Ammon's horn (tissue), 1 donor: ENCODE measurements at places on chromosomes 3 and 15.
A peak's percentile ranks its signal among the peaks of the same experiment; 100 is the strongest.

DNA sequence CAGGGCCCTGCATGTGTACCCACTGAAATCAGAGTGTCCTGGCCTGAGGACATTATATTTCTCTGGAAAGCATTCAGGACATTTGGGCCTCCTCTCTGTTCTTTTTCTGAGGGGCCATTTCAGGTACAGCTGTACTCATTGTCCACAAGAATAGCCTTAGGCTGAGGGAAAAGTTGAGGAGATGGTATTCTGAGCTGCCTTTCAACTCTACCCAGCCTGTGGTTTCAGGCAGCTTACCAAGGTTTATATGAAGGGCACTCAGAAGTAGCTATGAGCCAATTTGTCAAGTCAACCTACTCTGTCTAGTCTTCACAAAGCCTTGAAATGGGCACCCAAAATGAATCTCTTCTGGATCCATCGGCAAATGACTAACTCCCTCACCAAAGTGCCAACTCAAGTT lies 9.4 kb downstream of the ATP13A4 start:
- no peak for DNase-seq

DNA sequence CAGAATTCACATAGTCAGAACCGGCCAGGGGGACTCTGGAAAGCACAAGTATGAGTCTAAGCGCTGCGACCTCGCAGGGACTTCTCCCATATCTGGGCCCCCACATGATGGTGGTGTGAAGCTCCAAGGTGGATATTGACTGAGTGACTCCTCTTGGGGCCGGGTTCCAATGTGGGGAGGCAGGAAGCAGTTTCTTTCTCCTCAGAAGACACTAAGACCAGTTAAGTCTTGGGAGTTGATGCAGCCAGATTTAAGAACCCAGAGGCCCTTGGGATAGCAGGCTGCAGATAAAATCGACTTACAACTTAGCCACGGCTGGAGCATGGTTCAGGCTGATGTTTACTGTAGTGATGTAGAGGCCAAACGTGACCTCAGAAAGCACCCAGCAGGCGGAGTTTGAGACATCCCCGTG lies 55.4 kb upstream of the KLF13 start:
- no peak for DNase-seq

DNA sequence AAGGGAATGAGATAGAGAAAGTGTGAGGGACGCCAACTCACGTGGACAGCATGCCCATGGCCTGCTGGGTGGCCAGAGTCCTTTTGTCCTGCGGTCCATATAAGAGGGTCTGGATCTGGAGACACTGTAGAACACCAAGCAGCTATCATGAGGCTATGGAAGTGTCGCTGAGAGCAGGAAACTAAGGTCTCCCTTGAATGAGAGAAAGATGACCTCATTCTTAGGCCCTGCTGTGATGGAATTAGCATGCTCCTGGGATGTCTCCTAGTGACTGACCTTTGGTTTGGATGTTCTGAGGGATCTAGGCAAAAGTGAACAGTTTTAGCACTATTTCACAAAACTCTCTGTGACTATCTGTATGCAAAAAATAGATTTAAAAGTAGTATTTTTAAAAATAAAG lies 34.4 kb downstream of the SYNM start:
- DNase-seq = no peak

- peak; percentile 76 for DNase-seq
Measured at GRCh38 chr3:114362815-114363214, 69.0 kb downstream of the TIGIT start.

GRCh38 chr3:178271740-178272387 lies 264.4 kb upstream of the KCNMB2 start:
- DNase-seq = no peak

- peak; percentile 81 for DNase-seq
Measured at GRCh38 chr3:42728056-42728455, 25.5 kb upstream of the HHATL start.

GRCh38 chr3:169948559-169949448 lies 17.8 kb upstream of the SEC62 start:
- no peak for DNase-seq

- no peak for DNase-seq
Measured at GRCh38 chr3:97937205-97937604, 35.0 kb downstream of the RIOX2 start.
